ENCODE measurements at places on chromosomes 4 and X.

DNA sequence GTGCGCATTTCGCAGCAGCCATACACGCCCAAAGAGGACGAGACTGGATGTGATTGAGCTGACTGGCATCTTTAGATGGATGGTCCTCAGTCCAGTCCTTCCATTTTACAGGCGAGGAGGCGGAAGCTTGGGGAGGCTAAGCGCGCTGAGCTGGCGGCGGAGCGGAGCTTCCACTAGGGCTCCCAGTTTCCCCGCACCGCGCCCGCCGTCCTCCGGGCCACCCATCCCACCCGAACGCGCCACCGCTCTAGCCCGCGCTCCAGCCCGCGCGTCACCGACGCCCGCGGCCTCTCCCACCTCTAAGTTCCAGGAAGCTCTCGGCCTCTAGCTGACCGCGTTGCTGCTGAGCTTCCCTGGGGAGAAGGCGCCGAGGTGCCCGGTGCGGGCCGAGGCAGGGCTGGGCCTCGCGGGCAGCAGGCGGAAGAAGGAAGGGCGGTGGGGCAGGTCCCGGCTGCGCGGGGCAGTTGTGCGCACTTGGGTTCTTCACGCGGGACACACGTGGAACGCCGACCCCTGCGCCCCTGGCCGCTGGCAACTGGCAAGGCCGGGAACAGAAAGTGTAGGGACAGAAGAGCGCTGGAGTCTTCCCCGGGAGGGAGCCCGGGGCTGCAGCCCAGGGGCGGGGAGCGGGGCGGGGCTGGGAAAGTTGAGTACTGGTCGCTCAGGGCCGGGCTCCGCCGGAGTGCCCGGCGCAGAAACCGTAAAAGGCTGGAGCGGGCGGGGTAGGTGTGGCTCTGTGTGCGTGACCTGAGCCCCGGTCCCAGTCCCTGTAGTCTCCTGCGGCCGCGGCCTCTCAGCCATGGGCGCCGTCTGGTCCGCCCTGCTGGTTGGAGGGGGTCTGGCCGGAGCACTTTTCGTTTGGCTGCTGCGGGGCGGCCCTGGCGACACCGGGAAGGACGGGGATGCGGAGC is at the start of gene STBD1:
Gene STBD1 (plus strand): TSS at position 763 of the 911 bp plus-strand sequence. CDS start 37 bp downstream, at position 800.
- peak; percentile 68 for DNase-seq

- no peak for DNase-seq
These were observed 1.3 kb downstream of the CHST7 start for GRCh38 chrX:46574774-46575381.

GRCh38 chrX:85622635-85623034 is 243.2 kb upstream of the POF1B start:
- DNase-seq, result no peak

- DNase-seq, result no peak
These were observed 71.3 kb downstream of the POU4F2 start for GRCh38 chr4:146709956-146710355.

DNA sequence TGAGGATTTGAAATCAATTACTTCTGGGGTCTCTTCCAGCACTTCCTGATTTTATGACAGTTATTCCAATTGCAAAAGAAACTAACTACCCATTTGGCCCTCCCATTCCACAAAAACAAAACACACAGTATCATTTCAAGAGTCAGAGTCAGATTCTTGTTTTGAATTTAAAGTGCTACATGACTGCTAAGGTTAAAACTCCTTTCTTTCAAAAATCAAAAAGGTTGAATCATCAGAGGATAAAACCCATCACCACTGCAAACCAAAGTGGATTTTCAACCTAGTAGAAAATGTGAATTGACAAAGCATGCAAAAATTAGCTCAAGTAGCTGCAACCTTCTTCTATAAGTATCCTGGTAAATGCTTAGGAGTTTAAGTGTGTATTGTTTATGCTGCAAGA is 67.4 kb downstream of the DHX15 start:
- no peak for DNase-seq

DNA sequence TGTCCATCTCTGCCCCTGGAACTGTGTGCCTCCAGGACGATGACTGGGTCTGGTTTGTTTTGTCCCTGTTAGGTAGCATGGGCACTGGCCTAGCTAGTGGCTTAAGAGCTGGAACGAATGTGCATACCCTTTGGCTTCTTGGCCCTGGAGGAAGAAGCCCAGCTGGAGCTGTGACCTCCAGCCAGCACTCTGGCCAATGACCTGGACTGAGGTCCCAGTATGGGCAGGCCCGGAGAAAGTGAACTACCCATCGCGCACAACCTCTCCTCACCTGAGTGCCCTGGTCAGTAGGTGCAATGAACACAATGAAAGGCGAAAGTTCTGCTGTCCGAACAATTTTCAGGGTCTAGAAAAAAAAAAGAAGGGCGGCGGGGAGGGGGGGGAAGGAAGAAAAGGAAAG is 18.3 kb downstream of the DKC1 start:
- DNase-seq, result no peak

DNA sequence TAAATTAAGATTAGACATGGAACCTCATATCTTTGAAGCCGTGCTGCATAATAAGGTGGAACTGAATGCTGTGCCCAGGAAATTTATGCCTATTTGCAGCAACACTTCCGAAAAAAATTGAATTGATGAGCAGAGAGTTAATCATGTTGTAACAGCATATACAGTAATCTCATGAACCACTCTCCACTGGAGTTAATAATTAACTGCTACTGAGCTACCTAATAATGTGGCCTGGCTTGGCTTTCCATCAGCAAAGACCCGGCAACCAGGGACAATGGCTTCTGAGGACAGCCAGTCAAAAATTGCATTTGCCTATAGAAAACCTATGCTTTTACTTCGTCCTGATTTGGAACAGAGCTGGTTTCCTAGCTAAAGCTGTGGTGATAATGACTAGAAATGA is 63.8 kb upstream of the GATB start:
- no peak for DNase-seq

DNA sequence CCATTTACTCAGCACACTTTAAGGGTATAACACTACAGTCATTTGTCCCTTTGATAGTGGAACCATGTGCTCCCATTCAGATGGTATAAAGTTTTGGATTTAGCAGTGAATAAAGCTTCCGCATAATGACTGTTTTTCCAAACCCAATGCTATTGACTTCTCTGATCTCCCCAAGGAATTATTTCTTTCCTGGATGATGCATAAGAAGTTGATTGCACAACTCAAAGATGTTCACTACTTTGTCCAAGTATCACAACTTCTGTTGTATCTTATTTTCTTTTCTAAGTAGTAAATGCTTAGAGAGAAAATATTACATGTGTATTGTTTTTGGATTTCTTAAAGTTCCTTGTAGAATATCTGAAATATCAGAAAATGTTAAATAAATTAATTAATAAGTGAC is 300.2 kb downstream of the GPM6A start:
- DNase-seq, result no peak

GRCh38 chr4:104859601-104860237 is 287.0 kb upstream of the TET2 start:
- no peak for DNase-seq

GRCh38 chr4:153113061-153113837 is 91.0 kb upstream of the TRIM2 start:
- DNase-seq, result peak; percentile 32

DNA sequence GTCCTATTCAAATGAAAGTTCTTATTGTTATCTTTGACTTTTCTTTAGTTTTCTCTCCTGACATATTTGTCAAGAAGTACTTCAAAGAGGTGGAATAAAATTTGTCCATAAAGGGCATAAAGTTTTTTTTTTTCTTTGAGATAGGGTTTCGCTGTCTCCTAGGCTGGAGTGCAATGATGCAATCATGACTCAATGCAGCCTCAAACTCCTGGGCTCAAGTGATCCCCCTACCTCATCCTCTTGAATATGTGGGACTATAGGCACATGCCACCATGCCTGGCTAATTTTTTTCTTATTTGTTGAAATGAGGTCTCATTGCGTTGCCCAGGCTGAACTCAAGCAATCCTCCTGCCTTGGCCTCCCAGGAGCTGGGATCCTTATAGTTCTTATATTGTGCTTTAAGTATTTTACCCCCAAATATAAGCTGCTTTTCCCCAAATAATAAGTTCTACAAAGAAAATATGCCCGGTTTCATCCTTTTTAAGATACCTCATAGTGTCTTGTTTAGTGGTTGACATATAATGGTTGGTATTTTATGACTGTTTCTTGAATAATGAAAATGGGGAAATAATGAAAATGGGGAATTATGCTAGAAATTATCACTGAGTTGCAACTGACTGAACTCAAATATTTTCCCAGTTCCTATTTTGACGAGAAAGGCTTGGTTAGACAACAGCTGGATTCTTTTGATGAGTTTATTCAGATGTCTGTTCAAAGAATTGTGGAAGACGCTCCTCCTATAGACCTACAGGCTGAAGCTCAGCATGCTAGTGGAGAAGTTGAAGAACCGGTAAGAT is 11.6 kb downstream of the POLR2B start:
- no peak for DNase-seq

- DNase-seq, result no peak
These were observed 489.8 kb upstream of the AMOT start for GRCh38 chrX:113330416-113330815.

DNA sequence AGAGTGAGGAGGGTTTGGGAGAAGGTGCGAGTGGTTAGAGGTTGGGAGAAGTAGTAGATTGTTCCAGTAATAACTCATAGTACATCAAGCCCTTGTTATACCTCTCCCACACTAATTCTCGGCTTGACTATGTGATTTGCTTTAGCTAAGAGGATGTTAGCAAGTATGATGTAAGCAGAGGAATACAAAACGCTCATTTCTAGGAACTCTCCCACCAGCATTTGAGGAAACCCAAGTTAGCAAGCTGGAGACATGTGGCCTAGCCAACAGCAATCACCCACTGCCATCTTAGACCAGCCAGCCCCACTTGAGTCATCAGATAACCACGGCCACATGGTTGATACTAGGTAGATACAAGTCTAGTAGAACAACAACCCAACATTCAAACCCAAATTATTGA is 14.2 kb downstream of the FTHL17 start:
- no peak for DNase-seq

- no peak for DNase-seq
These were observed 113.2 kb downstream of the IL1RAPL2 start for GRCh38 chrX:104679175-104679574.

DNA sequence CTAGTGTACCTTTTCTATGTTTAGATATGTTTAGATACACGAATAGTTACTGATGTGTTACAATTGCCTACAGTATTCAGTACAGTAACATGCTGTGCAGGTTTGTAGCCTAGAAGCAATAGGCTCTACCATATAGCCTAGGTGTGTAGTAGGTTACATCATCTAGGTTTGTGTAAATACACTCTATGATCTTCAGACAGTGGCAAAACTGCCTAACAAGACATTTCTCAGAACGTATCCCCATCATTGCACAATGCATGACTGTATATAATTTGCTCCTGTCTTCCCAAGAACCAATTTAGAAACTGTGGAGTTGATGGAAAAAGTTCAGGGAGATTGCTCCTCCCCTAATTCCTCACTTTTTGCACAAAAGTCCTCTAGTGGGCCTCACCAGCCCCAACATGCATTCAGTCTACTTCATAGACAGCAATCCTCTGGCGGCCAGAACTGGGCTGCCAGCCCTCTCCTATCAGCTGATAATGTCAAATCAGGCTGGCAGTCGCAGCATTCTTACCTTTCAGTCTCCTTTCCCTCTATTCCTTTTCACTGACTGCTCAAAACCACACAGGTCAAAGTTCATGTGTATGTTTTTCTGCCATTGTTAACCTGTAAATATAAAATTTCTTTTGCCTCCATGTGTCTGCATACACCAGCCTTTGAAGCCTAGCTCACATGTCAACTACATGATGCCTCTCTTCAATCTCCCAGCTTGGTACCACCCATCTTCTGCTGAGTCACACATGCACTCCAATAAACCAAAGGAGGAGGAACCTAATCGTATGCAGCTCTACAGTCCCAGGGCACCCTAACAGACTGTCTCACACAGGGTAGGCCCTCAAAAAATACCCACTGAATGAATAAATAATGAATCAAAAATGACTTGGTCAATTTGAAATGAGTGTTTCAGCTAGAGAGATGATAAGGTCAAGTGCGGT is 32.0 kb downstream of the BCLAF3 start:
- no peak for DNase-seq

DNA sequence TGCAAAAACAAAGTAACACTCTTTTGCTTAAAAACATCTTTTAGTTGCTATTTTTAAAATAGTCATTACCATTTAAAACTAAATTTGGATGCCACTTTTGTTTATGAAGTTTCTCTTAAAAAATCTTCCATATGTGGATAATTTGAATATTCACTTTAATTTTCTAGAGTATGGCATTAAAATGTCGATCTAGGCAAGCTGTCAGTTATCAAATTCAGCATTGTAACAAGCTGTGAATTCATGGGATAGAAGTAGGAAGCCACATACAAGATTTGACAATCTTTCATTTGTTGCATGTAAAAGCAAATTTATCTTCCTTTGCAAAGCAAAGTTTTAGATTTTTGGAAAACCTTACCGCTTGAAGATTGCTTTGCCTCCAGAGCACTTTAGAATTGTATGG is 191.5 kb downstream of the ARHGAP10 start:
- no peak for DNase-seq

DNA sequence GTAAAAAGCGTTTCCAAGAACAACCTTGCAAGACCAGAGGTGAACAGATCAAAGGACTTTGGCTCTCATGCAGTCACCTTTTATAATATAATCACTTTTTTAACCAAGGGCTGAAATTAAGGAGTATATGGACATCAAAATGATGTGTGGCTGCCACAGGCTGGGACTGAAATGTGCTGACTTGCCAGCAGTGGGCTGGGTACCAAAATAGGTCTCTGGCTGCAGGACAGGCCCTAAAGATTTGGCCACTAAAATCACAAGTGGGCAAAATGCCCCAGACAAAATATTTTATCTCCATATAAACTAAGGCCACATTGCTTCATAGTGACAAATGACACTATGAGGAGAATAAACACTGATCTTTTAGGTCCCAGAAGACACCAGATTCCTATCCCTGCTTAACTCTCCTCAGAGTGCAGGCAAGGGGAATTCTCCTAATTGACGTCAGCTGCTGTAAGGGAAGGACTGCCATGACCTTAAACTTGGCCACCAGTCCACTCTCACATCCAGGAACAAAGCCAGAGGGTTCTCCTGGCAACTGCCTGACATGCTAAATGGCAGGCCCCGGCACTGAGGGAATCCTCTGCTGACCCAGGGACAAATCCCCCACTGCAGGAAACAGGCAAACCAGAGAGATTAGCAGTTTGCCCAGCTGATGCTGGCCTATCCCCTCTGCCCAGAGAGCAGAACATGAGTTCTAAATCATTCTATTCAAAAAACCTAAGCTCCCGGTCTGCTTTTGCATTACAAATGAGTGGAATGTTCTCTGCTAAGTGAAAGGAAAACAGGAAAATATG is 155.8 kb downstream of the PPP3CA start:
- peak; percentile 73 for DNase-seq

DNA sequence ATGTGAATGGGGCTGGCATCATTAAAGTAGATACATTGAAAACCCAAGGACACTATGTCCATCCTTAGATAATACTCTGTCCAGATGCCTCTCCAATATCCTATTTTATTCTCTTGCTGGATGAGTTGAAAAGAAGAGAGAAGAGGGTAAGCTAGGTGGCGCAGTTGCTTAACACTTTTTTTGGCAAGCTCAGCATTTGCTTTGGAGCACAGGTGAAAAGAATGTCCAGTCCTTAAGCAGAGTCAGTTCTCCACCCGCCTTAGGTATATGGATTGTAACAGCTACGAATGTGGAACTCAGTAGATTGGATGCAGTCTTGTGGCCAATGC is 208.4 kb downstream of the NWD2 start:
- DNase-seq, result peak; percentile 5

All from AG08395 (cell line).